ENCODE measurements at places on chromosomes 12 and 14.

GRCh38 chr14:77485256-77485655, 13.4 kb downstream of the ISM2 start:
- H3K27me3 ChIP-seq: no peaks in the 10 kb centered on the region
- H3K36me3 ChIP-seq: no peaks in the 10 kb centered on the region
- no peak overlapping the region for H3K27ac ChIP-seq
- no peak for DNase-seq

- no peaks in the 10 kb centered on the region for H3K36me3 ChIP-seq
- H3K27ac ChIP-seq: no peak overlapping the region
- no peak overlapping the region for H3K4me3 ChIP-seq
- no peaks in the 10 kb centered on the region for H3K27me3 ChIP-seq
- DNase-seq: peak; percentile 56
- H3K4me1 ChIP-seq: no peaks in the 10 kb centered on the region
Measured at GRCh38 chr12:58596381-58596780, 323.9 kb downstream of the LRIG3 start.

GRCh38 chr14:51658441-51659173, 6.9 kb downstream of the FRMD6 start:
- no peak overlapping the region for H3K27ac ChIP-seq
- DNase-seq: no peak
- H3K4me1 ChIP-seq: peaks cover 5% of the 10 kb centered on the region
- H3K36me3 ChIP-seq: no peaks in the 10 kb centered on the region

DNA sequence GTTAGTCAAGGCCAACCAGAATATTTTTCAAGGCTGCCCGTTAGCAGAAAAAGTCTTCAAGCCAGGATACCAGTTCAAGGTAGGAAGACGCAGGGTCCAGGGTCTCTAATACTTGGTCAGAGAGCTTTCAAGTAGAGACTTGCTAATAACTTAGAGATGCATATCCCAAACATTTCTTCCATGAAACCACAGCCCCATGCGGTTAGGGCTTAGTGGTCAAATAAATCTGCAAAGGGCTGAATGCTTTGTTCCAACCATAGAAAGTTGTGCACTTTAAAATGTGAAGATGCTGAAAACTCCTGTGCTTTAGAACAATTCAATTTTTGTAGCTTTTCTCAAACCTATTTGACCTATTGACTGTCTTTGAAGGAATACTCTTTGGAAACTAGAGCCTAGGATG, 208.9 kb downstream of the PIK3C2G start:
- no peaks in the 10 kb centered on the region for H3K27me3 ChIP-seq
- no peak overlapping the region for H3K27ac ChIP-seq
- H3K4me1 ChIP-seq: no peaks in the 10 kb centered on the region
- DNase-seq: no peak

GRCh38 chr12:78951803-78952551, 87.4 kb downstream of the SYT1 start:
- H3K4me3 ChIP-seq: no peak overlapping the region
- H3K36me3 ChIP-seq: no peaks in the 10 kb centered on the region
- H3K27ac ChIP-seq: no peak overlapping the region
- no peaks in the 10 kb centered on the region for H3K4me1 ChIP-seq
- no peaks in the 10 kb centered on the region for H3K27me3 ChIP-seq
- DNase-seq: no peak

DNA sequence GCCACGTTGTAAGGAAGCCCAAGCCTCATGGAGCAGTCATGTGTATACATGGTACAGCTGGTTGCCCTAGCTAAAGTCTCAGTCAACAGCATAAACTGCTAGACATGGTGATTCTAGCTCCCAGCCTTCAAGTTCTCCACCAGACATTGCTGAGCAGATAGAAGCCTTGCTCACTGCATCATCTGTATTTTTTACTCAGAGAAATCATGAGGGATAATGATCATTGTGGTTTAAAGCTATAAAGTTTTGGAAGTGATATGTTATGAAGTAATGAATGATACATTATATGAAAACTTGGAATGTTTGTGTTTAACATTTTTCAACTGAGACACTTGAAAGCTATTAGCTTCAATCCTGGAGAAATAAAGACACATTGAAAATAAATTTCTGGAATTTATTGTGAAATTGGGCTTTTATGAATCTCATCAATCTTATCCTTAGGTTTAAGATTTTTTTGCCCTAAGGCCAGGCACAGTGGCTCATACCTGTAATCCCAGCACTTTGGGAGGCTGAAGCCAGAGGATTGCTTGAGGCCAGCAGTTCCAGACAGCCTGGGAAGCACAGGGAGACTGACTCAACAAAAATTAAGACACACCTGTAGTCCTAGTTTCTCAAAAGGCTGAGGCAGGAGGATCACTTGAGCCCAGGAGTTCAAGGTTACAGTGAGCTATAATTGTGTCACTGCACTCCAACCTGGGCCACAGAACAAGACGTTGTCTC, 5.6 kb upstream of the NFATC4 start:
- no peak overlapping the region for H3K27ac ChIP-seq
- no peak overlapping the region for H3K4me3 ChIP-seq
- H3K4me1 ChIP-seq: peaks cover 2% of the 10 kb centered on the region
- no peaks in the 10 kb centered on the region for H3K27me3 ChIP-seq
- DNase-seq: no peak

GRCh38 chr14:58296726-58297125, 1.6 kb upstream of the ARID4A start:
- H3K27ac ChIP-seq: no peak overlapping the region
- H3K4me1 ChIP-seq: no peaks in the 10 kb centered on the region
- H3K27me3 ChIP-seq: no peaks in the 10 kb centered on the region
- H3K4me3 ChIP-seq: peak overlapping the region; percentile 10

DNA sequence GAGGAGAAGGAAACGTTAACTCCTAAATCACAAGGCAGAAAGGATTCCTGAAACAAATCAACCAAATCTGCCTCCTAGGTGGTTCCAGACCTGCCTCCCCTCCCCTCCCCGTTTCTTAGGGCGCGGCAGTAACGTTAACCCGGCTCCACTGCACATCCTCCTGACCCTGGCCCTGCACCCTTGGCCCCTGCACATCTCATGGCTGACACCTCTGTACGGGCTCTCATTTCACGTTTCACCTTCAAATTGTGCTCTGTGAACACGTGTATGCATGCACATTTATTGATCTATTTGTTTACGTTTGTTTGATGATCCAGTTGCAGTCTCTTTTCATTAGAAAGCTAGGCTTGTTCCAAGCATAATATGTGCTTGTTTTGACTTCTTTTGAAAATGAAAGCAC, 358.1 kb downstream of the ADGRD1 start:
- H3K4me1 ChIP-seq: no peaks in the 10 kb centered on the region
- H3K27me3 ChIP-seq: no peaks in the 10 kb centered on the region
- no peak for DNase-seq

DNA sequence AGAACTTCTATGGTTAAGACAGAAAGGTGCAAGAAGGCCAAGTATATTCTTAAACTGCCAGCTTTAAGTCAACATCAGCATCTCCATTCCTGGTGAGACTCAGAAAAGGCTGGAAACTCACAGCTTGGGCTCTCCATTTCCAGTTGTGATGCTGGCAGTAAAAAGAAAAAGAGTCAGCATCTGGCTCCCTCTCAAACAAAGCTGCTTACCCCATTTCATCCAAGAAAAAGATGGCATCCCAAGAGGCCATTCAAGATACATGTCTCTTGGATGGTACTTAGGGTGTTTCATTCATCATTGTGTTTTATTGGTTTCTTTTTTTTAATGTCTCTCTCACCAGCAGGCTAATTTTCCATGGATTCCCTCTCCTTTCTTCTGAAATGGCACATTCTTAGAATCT, 61.9 kb downstream of the DCAF5 start:
- H3K36me3 ChIP-seq: no peaks in the 10 kb centered on the region
- H3K27me3 ChIP-seq: no peaks in the 10 kb centered on the region
- H3K27ac ChIP-seq: no peak overlapping the region
- H3K4me1 ChIP-seq: peaks cover 13% of the 10 kb centered on the region
- no peak overlapping the region for H3K4me3 ChIP-seq

DNA sequence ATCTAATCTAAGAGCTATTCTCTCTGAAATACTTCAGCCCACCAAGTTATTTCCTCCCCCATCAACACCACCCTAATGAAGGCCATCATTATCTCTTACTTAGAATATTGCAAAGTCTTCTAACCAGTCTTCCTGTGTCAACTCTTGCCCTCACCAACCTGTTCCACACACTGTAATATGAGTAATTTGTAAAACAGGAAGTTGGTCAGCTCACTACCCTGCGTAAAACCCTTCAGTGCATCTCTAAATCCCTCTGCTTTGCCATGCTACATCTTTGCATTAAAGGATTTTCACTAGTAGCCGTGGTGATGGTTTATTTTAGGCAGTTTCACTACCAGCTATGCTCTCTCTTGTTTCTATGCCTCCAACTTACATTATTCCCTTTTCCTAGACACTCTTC, 70.0 kb downstream of the KIF21A start:
- no peaks in the 10 kb centered on the region for H3K36me3 ChIP-seq
- DNase-seq: no peak
- H3K4me3 ChIP-seq: no peak overlapping the region
- H3K27me3 ChIP-seq: no peaks in the 10 kb centered on the region
- no peak overlapping the region for H3K27ac ChIP-seq

DNA sequence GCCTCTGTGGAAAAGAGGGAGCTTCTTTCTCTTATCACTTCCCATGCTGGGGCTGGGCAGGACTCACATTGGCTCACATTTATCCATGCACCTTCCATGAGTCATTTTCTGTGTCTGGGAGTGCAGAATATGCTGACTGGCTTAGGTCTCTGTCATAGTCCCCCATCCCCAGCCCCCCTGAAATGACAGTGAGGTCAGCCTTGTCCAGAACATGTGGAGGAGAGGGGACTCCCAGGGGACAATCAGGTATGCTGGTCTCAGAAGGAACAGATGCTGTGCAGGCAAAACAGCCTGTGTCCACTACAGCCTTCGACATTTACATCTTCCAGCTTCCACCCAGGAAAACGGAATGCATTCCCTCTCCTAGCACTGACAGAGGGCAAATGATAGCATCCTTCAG, 35.0 kb downstream of the ADGRD1 start:
- no peaks in the 10 kb centered on the region for H3K4me1 ChIP-seq
- H3K27me3 ChIP-seq: no peaks in the 10 kb centered on the region
- no peaks in the 10 kb centered on the region for H3K36me3 ChIP-seq
- no peak overlapping the region for H3K4me3 ChIP-seq
- H3K27ac ChIP-seq: no peak overlapping the region

- no peak overlapping the region for H3K4me3 ChIP-seq
- no peak overlapping the region for H3K27ac ChIP-seq
- no peak for DNase-seq
- H3K27me3 ChIP-seq: no peaks in the 10 kb centered on the region
- peaks cover 2% of the 10 kb centered on the region for H3K4me1 ChIP-seq
Measured at GRCh38 chr12:50564237-50564947, 59.6 kb downstream of the DIP2B start.

GRCh38 chr14:97978341-97978740, 1181.2 kb downstream of the VRK1 start:
- no peaks in the 10 kb centered on the region for H3K27me3 ChIP-seq
- no peak overlapping the region for H3K4me3 ChIP-seq
- H3K27ac ChIP-seq: no peak overlapping the region
- DNase-seq: peak; percentile 83

- no peak overlapping the region for H3K27ac ChIP-seq
- DNase-seq: no peak
- peak overlapping the region; percentile 16 for H3K4me3 ChIP-seq
- no peaks in the 10 kb centered on the region for H3K27me3 ChIP-seq
Measured at GRCh38 chr12:66235626-66236281, 46.7 kb downstream of the IRAK3 start.

GRCh38 chr12:89373763-89374572, 21.7 kb upstream of the DUSP6 start:
- H3K27ac ChIP-seq: no peak overlapping the region
- H3K27me3 ChIP-seq: no peaks in the 10 kb centered on the region
- no peak for DNase-seq
- H3K4me1 ChIP-seq: no peaks in the 10 kb centered on the region
- no peaks in the 10 kb centered on the region for H3K36me3 ChIP-seq

DNA sequence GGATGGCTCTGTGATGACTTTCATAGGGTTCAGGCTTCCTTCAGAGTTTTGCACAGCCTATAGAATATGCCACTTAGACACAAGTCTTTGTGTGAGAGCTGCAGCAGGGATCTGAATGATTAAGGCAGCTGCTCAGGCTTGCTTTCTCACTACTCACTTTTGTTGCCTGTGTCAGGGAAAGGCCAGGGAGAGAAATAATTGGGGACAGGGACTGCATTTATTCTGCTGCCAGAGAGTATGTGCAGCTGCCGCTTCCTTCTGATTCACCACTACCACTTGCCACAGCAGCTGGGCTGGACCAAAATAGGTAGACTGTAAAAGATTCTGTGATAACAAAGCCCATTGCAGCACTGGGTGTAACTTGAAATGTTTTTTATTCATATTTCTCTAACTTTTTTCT, 49.7 kb downstream of the TRMT5 start:
- no peaks in the 10 kb centered on the region for H3K36me3 ChIP-seq
- H3K27me3 ChIP-seq: no peaks in the 10 kb centered on the region
- H3K4me3 ChIP-seq: no peak overlapping the region
- no peak overlapping the region for H3K27ac ChIP-seq
- DNase-seq: no peak

GRCh38 chr12:71567537-71567936, 96.1 kb downstream of the ZFC3H1 start:
- H3K4me3 ChIP-seq: no peak overlapping the region
- no peak for DNase-seq
- no peak overlapping the region for H3K27ac ChIP-seq
- no peaks in the 10 kb centered on the region for H3K27me3 ChIP-seq
- no peaks in the 10 kb centered on the region for H3K4me1 ChIP-seq
- H3K36me3 ChIP-seq: no peaks in the 10 kb centered on the region

DNA sequence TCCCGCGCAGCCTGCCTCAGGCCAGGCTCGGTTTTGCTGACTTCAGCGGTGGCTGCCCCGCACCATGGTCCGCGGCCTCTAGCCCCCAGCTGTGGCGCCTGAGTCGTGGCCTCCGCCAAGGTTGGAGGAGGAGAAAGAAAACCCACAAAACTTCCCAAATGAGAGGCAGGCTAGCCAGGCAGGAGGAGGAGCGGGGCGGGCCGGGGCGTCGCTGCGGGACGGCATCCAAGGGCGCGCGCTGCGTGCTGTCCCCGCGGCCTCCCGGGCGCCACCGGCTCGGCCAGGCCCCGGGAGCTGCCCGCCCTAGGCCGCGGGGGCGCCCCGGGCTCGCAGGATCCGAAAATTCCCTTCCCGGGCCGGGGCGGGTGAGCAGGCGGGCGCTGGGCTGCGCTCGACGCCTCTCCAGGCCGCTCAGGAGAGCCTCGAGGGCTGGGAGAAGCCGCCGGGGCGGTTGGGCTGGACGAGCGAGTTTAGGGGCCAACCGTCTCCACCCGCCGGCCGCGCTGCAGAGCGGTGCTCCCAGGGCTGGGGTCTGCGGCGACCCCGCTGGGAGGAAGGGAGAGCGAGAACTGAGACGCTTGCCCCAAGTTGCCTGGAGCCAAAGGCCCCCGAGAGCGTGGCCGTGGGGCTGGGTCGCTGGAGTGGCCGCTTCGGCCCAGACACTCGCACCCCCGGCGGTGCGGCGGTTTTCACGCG, at the start of gene EFS:
EFS (minus strand) TSS at position 137 of the 696 bp plus-strand sequence. CDS start 147 bp downstream, outside the sequence.
- DNase-seq: peak; percentile 61
- H3K4me1 ChIP-seq: peaks cover 5% of the 10 kb centered on the region
- peak within 1 kb of the TSS; percentile 92 for H3K27ac ChIP-seq
- no peaks in the 10 kb centered on the region for H3K27me3 ChIP-seq
- no peaks in the 10 kb centered on the region for H3K36me3 ChIP-seq
- peak within 1 kb of the TSS; percentile 80 for H3K4me3 ChIP-seq
